Sigmoid colon (tissue), 7 donors: ENCODE measurements at places on chromosomes 7 and 10. TPM values are rescaled to one million over a fixed set of nuclear protein-coding genes. Genes with fewer than 3 reads are reported as not detected.

TMEM229A gene
- total RNA-seq, result not detected

WNT8B gene
- total RNA-seq, result not detected

- no peak for DNase-seq
These were observed 521.5 kb downstream of the KIF20B start for GRCh38 chr10:90222939-90223338.

CCDC201 gene
- not detected for total RNA-seq

SPDYE16 gene
- 0.16 TPM for total RNA-seq
